Kidney tubule cell (primary cell): ENCODE measurements at places on chromosomes 6 and 20.
A peak's percentile ranks its signal among the peaks of the same experiment; 100 is the strongest.

GRCh38 chr6:131917763-131918649 is 33.2 kb downstream of the CCN2 start:
- DNase-seq: no peak

- DNase-seq: no peak
These were observed 20.2 kb upstream of the C6orf141 start for GRCh38 chr6:49530141-49530776.

DNA sequence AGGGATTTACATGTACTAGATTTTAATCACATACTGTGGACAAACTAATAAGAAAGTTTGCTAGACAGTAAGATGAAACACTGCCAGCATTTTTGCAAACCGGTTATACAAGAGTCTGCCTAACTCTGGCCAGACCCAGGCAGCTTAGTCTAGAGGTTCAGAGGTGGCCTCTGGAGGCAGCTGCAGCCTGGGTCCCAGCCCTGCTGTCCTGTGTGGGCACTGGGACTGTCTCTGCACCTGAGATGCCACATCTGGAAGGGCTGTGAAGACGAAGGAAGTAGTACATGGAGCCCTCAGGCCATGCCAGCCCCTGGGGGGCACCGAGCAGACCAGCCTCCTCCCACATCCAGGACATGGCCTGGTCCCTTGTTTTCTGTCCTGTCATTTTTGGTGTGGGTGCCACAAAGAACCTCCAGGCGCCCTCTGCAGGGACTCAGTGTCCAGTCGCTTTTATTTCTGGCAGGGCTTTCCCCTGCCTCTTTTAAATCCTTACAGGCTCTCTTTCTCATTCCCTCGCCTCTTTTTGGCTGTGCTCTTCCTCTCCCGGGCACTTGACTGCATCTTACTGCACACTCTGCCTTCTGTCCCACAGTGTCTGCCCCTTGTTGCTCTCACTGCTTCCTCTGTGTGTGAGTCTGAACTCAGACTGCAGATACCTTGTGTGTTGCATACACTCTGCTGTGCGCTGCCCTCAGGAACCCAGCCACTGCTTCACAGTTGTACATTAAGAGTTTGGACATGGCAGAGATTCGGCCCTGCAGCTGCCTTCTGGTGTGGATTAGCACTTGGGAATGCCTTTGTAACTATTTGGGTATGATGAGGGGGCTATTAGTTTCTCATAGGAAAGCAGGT is 216.7 kb downstream of the ZDHHC14 start:
- peak; percentile 52 for DNase-seq

- DNase-seq: no peak
These were observed 9.7 kb upstream of the THBS2 start for GRCh38 chr6:169263374-169263773.

DNA sequence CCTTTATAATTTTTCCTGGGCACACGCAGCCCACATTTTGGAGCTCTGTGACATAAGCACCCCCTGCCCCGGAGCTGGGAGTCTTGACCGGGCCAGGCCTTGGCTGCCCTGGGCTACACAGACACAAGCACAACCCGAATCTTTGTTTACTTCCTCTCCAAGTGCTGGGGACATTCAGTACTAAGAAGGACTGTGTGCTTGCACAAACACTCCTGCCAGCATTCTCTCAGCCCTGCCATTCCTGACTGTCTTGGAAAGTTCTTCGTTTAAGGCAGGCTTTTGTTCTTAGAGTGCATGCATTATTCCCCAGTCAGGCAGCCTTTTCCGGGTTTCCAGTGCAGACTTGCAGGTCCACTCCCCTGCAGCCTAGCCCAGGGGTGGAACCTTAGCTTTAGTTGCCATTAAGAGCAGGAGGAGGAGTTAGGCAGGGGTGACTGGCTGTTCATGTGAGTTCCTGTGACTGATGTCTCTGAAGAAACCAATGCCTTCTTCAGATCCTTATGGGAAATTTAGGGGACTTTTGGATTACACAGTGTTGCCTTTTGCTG is 28.6 kb downstream of the FOXO3 start:
- DNase-seq: peak; percentile 86

DNA sequence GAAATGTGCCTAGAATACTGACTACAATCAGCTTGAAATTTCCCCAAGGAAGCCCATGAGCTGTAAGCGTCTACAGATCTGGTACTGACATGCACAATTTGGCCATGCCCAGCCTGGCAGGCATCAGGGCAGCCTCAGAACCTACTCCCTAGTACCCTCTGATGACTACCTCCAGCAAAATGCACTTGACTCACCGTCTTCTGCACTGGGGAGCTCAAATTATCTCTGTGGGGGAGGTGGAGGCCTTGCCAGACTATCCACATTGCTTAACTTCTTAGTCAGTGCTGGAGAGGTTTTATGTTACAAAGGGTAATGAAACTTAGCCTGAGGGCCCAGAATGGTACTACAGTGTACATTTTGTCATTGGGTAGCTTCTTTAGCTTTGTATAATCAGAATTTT is 126.0 kb upstream of the ADGRF1 start:
- peak; percentile 98 for DNase-seq

DNA sequence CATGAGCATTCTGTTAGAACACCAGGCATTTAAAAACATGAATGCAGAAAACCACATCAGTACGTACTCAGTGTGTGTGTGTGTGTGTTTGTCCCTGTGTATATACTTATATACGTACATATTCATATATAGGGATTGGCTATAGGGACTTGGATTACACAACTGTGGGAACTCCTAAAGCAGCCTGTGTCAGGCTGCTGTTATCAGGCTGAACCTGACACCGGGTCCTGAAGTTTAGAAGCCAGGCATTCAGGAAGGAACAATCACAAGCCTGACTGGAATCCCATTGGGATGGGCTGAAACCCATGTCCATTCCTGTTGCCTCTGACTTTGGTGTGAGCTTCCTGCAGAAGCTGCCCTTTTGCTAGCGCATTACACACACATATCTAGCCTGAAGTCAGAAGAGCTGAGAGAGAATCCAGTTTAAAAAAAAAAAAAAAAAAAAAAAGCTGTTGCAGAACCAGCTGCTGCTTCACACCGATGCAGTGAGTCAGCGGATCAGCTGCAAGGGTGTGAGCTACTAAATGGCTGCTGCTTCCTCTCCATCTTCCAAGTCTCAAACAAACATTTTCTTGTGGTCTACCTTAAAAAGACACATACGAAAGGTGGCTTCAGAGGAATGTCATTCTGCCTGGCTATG is 348.1 kb downstream of the THBS2 start:
- no peak for DNase-seq

DNA sequence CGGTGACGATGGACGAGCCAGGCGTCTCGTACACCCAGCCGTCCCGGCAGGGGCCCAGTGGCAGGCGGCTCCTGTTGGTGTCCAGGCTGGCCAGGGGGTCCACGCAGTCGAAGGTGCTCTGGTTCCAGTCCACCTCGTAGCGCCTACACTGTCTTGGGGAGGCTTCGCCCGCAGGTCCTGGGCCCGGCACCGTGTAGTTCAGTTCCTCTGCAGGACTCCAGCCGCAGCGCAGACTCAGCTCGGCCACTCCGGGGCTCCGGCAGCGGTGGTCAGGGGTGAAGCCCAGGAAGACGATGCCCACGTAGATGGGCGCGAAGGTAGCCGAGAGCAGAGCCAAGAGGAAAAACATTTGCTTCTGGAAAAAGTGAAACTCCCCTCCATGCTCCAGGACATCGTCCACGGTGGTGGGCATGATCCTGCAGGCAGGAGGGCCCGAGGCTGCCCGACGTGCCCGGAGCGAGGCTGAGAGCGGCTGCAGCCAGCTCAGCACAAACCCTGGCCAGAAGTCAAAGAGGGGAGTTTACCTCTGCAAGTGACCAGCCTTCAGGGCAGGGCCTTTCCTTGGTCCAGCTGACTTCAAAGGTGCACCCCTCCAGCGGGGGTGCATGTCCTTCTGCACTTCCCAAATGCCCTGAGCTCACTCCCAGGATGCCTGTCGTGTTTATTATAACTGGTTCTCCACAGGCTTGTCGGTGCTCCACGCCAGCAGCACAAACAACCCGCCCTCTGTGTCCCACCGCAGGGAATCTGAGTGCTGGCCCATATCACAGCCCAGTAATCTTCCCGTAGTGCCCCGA is at the start of gene SLC22A2:
TSS of gene SLC22A2 (minus strand) at position 476 of the 797 bp plus-strand sequence. CDS start at position 412, 64 bp downstream.
- peak; percentile 58 for DNase-seq

DNA sequence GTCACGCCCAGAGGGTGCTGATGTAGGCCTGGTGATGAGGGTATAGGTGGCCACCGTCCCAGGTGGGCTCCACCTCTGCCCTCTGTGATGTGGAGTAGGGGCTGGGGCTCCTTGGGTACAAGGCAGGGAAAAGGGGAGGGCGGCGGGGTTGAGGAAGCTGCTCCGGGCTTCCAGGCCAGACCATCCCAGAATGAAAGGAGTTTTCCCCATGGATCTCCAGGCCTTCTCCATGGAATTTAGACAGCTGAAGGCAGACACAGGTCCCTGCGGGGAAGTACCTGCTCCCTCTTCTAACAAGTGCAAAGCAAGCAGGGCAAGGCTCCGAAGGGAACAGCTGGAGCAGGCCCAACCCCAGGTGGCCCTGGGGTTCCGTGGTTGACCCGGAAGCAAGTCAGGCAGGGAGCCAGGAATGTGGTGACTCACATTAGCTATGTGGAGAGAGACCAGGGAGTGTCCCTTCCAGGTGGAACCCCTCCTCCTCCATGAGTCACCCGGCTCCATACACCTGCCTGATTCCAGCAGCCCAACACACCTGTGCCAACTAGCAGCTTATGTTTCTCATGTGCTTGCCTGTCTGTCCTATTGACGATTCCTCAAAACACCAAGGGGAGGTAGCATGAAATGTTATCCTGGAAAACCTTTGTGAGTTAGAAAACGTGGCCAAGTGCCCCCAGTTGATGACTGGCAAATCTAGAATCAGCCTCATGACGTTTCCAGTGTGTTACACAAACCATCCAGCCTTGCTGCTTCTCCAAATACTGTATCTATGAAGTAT is 59.7 kb upstream of the SNX9 start:
- DNase-seq: peak; percentile 98

- DNase-seq: no peak
These were observed 159.7 kb downstream of the BTBD9 start for GRCh38 chr6:38480036-38480435.

GRCh38 chr6:22899426-22899825 is 330.1 kb downstream of the HDGFL1 start:
- DNase-seq: no peak

DNA sequence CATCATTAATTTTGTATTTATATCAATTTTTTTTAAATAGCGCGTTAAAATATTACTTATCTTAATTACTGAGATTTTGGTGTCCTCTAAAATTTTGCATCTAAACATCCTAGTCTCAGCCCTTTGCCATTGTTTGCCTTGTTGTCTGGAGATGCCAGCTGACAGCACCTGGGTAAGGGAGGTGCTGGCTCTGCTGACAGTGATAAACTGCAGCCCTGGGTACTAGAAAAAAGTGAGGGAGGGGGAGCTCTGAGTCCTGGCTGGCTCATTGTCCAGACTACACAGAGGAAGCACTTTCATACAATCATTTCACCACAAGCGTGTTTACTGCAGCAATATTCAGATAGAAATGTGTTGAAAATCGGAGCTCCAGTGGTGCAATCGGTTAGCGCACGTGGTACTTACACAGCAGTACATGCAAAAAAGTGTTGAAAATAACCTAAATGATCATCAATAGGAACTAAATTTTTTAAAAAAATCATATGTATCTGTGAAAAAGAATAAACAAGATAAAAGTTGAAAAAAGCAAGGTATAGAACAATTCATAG is 18.5 kb upstream of the UBR2 start:
- DNase-seq: no peak

GRCh38 chr6:5412017-5412416 is 150.7 kb downstream of the FARS2 start:
- no peak for DNase-seq

DNA sequence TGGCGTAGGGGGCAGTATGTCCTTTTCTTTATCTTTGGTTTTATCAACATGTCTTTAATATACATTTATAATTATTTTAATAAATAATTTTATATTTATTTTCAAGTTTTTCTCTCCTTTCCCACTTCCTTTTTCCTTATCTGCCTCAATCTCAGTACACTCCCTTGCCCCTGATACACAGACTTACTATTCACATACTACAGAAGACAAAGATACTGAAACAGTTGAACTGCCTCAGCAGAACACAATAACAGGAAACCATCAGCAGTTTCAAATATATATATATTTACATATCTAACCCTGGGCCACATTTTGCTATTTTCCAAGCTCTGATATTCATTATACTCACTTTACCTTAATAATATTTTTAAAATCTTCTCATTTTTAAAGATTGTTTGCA is 19.8 kb downstream of the IBTK start:
- no peak for DNase-seq

GRCh38 chr20:14569641-14570040 is 232.2 kb upstream of the FLRT3 start:
- DNase-seq: no peak

DNA sequence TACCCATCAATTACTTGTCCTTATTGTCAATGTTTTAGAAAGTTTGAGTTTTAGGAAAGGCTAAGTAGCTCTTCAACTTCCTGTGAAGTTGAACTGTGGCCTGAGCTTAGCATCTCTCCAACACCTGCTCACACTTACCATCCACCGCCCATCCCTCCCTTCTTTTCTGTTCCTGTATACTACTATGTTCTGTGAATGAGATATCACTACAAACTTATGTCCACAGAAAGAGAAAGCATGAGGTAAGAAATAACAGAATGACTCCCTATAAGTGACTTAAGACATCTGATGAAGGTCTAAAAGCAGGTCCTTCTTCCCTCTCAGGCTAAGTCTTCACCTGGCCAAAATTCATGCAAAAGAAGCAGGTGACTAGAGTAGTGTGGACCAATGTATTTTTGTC is 246.3 kb upstream of the PREP start:
- no peak for DNase-seq

- DNase-seq: no peak
These were observed 36.9 kb upstream of the PLCB4 start for GRCh38 chr20:9031991-9032390.

- DNase-seq: no peak
These were observed 55.4 kb downstream of the PSMG4 start for GRCh38 chr6:3314176-3314575.

DNA sequence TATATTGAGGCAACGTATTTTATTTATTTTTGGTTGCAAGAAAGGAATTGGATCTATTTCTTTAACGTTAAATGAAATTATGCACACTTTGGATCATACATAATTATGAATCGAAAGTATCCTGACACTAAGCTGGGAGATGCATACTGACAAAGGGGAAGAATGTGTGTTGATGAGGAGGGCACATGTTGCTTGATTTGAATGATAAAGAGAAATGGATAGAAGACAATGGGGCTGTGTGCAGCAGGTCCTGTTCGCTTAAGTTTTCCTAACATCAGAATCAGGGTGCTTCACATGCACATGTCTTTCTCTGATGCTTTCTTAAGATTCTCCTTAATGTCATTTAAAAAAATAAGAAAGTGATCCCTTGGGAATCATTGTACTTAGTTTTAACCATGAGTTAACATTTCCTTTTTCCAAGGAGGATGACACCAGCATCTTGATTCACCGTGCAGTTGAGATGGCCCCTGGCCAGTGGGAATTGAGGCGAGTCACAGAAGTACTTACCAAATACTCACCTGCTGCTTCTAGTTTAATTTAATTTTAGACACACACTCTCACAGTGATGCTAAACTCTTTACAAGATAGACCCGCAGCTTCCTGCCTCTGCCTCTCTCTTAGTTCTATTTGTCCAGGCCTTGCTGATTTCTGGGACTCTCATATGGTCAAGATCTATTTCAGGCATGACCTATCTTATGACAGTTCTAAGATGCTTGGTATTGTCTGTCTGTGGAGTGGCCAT is 116.5 kb downstream of the CLIC5 start:
- no peak for DNase-seq

GRCh38 chr6:140590641-140591040 is 1216.2 kb upstream of the CITED2 start:
- DNase-seq: no peak
